ENCODE measurements at places on chromosomes 2 and 18. TPM values are rescaled to one million over a fixed set of nuclear protein-coding genes. Genes with fewer than 3 reads are reported as not detected.

GRCh38 chr18:9724797-9725585 is 16.9 kb downstream of the RAB31 start:
- no peaks in the 10 kb centered on the region for H3K4me1 ChIP-seq
- H3K4me3 ChIP-seq: no peak overlapping the region
- H3K27ac ChIP-seq: no peak overlapping the region
- no peak for DNase-seq
- peaks cover 9% of the 10 kb centered on the region for H3K36me3 ChIP-seq
- H3K27me3 ChIP-seq: no peaks in the 10 kb centered on the region

The NT5C1B gene
- total RNA-seq: not detected

The KYNU gene
- total RNA-seq: 0.26 TPM

DNA sequence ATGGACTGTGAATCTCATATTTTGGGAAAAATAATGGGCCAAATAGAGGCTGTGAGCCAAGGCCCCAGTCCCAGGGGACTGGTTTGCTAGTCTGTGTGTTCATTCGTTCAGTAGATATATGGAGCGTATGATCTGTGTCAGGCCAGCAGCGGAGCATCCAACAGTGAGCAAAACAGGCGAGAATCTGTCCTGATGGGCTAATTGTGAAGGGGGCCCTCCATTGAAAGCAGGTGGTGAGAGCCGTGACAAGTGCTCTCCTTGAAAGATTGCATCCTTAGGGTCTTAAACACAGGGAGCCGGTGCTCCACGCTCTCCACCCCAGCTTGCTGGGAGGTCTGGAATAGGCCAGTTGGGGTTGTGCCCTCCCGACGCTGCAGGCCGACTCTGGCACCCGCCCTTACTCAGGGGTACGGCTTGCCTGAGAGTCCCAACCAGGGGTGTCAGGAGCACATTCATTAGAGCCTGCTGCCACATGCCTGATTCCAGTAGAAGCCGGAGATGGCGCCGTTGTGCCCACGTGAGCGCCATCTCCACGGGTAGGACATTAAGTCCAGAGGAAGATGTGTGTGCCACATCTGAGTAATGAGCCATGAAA is 213.3 kb downstream of the SH3RF3 start:
- peaks cover 14% of the 10 kb centered on the region for H3K4me1 ChIP-seq
- peaks cover 4% of the 10 kb centered on the region for H3K36me3 ChIP-seq
- DNase-seq: no peak
- no peak overlapping the region for H3K4me3 ChIP-seq
- peaks cover 4% of the 10 kb centered on the region for H3K27me3 ChIP-seq

- no peak overlapping the region for H3K4me3 ChIP-seq
- H3K27ac ChIP-seq: no peak overlapping the region
- DNase-seq: no peak
- no peaks in the 10 kb centered on the region for H3K27me3 ChIP-seq
- H3K4me1 ChIP-seq: peaks cover 9% of the 10 kb centered on the region
- H3K36me3 ChIP-seq: no peaks in the 10 kb centered on the region
Measured at GRCh38 chr2:54845514-54845913, 122.1 kb downstream of the EML6 start.

All from neural crest cell (in vitro differentiated cells).